ENCODE measurements at places on chromosomes 6 and 20.

- no peak for DNase-seq
Observed at GRCh38 chr6:138001750-138002349, 105.4 kb downstream of the PERP start.

DNA sequence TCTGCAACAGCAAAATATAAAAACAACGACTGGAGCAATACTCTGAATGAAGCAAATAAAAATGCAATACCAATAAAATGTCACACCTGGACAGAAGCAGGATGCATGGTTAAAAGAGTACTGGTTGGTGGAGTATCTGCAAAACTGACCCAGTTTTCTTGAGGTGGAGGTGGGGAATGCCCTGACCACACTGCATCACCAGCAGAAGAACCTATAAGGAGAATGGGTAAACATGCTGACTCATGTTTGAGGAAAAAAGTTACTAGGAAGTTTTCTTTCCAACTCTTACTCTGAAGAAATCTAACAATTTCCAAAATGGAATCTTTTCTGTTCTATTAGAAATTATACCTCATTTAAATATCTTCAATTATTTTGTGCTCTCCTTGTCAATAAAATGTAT lies 43.6 kb downstream of the REPS1 start:
- DNase-seq, result peak; percentile 45

DNA sequence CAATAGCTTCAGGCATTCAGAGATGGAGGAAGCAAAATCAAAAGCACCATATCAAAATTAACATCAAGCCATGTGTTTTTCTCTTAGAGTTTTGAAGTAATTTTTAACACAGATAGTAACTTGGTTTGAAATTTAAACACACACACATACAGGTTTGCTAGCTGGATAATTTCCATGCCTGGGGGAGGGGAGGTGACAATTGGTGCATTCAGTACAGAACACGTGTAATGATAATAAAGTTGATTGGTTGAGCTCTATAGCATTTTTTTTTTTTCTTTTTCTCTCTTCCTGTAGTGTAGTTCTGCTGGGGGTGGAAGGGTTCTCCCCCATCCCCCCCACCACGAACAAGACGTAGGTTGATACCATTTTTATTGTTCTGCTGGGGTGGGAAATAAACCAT lies 564.8 kb downstream of the LMBRD1 start:
- no peak for DNase-seq

DNA sequence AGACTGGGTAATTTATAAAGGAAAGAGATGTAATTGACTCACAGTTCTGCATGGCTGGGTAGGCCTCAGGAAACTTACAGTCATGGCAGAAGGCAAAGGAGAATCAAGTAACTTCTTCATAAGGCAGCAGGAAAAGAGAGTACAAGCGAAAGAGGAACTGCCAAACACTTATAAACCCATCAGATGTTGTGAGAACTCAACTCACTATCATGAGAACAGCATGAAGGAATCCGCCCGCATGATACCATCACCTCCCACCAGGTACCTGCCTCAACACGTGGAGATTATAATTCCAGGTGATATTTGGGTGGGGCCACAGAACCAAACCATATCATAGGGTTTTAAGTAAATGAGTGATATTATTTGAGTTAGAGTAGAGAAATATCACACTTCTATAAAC lies 189.3 kb downstream of the TSHZ2 start:
- no peak for DNase-seq

GRCh38 chr6:145502416-145502815 lies 232.9 kb downstream of the EPM2A start:
- DNase-seq, result no peak

GRCh38 chr20:57330998-57331397 lies 1.4 kb downstream of the SPO11 start:
- DNase-seq, result no peak

- no peak for DNase-seq
Observed at GRCh38 chr20:19889011-19889953, 127.9 kb upstream of the NAA20 start.

DNA sequence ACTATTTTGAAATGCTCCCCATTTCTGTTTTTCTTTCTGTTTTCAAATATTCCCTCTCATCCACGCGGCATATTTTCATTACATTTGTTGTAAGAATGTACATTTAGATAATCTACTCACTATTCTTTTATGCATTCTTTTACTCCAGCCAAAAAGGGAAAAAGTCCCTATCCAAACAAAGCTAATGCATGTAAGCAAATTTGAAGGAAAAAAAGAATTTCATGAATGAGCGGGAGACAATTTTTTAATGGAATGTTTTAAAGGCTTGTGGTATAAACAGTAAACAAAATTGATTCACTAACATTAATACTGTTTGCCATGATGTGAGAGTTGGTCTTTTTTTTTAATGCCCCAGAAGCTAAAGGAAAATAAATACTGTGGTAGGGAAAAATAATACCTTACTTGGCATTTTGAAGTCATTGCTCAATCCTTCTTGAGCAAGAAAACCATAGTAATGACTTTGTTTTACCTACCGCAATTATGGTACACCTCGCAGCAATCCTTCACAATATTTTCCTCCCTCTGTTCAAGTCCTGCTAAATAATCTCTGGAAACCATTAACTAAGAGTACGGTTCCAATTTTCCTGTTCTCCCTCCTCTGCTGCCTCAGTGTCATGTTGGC lies 79.0 kb downstream of the BACH2 start:
- DNase-seq, result no peak

DNA sequence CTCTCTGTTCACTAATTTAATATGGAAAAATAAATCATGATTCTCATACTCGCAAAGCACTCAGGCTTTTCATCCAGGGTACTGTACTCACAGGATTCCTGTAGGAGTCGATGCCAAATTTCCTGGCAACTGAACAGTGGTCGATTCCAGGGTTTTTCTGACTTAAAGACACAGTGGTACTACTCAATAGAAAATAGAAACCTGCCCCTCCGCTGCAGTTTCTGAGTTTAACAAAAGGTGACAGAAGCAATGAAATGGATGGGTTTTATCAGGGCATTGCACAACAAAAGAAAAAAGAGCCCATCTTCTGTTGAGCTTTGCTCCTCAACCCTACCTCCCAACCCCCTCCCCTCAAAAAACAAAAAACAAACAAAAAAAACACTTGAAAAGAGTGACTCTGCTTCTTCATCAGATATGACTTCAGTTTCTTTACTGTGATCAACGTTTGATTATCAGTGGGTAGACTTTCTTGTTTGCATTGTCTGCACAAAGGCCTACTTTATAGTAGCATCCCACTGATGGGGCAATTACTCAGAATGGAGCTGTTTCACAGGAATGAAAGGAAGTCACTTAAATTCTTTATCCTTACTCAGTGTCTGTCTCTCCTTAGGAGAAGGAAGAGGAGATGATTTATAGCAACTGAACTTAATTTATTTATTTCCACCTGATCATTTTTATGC lies 96.2 kb upstream of the FOXO3 start:
- DNase-seq, result no peak
